ENCODE measurements at places on chromosomes 6 and 20.

DNA sequence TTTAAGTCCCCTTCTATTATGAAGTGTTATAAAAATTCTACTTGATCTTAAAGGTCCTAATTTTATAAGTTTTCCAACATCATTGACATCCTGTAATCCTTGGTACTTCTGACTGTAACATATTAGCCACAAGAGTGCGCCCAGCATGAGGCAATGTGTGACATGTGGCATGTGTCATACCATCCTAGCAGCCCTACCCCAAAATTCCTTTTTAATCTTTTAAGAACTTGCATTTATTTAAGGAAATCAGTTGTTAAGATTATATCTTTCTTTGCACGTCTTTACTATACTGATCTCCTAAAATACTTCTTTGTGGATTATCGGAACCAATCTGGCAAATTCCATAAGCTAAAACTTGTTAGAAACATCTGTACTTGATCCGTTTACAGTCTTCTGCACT is 167.1 kb upstream of the SLC24A3 start:
- no peak for DNase-seq

DNA sequence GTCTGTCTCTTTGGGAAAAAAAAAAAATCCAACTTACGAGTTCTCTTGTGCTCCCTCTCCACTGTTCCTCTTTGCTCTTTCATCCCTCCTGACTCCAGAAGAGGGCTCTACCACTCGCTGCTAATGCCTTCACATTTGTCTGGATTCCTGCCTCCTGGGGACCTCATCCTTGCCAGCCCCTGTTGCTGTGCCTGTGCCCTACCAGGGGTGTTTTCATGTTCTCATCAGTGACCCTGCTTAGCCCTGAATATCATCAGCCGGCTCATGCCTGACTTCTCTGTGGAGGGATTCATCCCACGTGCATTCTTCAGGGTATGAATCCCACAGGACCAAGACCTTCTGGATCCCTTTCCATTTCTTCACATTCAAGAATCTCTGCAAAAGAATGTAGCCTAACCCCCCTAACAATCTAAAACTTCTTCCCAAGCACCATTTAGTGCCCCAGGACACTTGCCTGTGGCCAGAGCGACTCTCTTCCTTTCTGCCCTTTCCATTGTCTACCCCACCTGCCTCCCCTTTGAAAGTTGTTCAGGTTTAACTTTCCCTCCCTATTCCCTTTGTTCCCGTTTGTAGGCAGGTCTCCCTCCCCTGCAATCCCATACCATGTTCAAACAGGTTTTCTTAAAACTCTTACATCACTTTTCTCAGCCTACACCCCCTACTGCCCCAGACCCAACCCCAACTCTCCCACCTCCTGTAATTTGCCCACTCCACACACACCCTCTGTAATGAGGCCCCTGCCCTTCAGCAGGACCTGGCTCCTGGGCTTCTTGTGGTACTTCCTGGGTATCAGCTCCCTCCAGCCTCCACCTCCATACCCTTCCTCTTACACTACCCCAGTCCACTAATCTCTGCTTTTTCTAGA is 50.2 kb downstream of the RREB1 start:
- no peak for DNase-seq

GRCh38 chr20:54069501-54069971 is 858 bp downstream of the BCAS1 start:
- DNase-seq: no peak

DNA sequence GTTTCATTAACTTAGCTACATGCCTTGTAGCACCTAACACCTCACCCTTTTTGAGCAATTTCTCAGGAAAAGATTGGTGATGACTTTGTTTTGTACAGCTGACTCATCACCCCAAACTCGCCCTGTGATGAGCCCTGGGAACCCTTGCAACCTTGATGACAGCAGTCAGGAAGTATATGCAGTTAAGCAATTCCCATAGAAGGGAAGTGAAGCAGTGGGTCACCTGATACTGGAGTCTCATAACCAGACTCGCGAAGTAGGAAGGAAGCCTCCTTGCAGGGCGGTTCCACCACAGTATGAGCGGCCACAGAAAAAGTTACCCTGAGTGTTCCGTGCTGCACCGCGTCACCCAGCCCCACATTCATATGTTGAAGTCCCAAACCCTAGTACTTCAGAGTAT is 82.0 kb upstream of the EDN1 start:
- DNase-seq: peak; percentile 47

- no peak for DNase-seq
Measured at GRCh38 chr6:136347847-136348246, 58.2 kb upstream of the BCLAF1 start.

DNA sequence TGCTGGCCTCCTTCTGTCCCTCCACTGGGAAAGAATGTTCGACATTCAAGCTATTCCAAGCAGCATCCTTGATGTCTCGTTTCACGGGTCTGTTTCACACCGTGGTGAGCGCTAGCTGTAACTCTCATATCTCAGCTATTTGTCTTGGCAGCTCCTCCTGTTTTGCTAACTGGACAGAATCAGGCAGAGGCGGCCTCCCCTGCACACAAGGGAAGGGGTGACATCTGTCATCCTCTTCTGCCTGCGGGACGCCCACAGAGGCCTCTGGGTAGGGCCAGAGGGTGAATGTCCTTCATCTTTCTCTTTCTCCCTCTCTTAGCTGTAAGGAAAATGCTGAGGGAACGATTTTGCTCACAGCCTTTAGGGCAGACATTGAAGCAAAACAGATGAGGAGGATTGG is 232.8 kb upstream of the GMDS start:
- no peak for DNase-seq

- peak; percentile 93 for DNase-seq
Measured at GRCh38 chr20:47357296-47358038, 968 bp upstream of the ZMYND8 start.

DNA sequence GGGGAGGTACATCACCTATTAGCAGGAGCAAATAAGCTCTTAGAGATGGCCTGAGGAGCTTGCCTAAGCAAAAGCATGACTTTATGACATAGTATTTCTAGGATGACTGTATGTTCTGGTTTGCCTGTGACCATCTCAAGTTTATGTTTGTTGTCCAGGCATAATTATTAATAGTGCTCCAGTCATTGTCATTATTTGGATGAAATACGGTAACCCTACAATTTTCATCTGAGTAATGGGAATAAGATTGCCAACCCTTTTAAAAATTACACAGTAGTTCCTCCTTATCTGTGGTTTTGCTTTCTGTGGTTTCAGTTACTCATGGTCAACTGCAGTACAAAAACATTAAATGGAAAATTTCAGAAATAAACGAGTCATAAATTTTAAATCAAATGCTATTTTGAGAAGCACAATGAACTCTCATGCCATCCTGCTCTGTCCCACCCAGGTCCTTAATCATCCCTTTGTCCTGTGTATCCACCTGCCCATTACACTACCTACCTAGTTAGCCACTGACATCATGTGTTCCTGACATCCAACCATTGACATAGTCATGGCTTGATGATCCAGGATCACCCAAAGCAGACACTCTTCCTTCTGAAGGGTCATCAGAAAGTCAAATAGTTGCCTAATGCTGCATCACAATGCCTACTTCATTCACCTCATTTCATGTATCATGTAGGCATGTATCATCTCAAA is 27.0 kb upstream of the TFB1M start:
- peak; percentile 81 for DNase-seq

DNA sequence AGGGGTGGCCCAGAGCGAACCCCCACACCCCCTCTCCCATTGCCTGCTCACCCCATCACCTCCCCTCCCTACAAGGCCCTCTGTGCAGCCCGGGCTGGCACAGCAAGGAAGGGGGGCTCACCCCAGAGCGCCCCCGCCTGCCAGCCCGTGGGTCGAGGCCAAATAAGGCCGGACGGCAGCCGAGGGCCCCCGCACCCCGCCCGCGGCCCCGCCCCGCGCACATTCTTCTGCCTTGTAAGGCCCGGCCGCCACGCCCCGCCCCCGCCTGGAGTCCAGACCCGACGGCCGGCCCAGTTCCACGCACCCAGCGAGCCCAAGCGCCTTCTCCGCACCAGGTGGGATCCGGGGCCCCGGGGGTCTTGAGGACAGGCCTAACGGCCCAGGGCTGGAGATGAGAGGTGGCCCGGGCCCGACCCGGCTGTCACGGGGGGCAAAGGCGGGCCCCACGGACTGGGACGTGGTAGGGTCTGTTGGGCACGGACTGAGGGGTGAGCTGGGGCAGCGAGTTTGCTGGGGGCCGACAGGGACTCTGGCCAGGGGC is at the start of gene MYL9:
Gene MYL9 (plus strand): TSS at position 293 of the 541 bp plus-strand sequence. CDS start 3,366 bp downstream, outside the sequence.
- DNase-seq: peak; percentile 34

GRCh38 chr20:24208652-24209051 is 220.1 kb upstream of the GGTLC1 start:
- no peak for DNase-seq

DNA sequence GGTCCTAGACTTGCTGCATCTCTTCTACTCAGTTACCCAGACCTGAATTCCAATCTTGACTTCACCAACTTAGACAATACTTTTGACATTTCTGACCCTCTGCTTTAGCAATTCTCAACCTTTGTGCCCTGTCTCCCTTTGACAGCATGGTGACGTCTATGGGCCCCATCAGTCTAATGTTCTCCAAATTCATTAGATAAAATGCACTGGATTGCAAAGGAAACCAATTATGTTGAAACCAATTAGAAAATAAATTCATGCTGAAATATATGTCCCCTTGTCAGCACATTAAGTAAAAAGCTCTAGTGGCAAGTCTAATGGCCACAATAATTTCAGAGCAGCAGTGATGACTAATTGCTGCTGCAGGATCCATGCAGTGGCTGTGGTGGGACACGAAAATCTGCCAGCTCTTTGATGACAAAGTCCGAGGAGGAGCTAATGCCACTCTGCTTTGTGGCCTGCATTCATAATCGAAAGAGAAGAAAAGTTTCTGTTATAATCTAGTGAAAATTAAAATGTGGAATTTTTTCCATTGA is 64.0 kb downstream of the BFSP1 start:
- DNase-seq: no peak

DNA sequence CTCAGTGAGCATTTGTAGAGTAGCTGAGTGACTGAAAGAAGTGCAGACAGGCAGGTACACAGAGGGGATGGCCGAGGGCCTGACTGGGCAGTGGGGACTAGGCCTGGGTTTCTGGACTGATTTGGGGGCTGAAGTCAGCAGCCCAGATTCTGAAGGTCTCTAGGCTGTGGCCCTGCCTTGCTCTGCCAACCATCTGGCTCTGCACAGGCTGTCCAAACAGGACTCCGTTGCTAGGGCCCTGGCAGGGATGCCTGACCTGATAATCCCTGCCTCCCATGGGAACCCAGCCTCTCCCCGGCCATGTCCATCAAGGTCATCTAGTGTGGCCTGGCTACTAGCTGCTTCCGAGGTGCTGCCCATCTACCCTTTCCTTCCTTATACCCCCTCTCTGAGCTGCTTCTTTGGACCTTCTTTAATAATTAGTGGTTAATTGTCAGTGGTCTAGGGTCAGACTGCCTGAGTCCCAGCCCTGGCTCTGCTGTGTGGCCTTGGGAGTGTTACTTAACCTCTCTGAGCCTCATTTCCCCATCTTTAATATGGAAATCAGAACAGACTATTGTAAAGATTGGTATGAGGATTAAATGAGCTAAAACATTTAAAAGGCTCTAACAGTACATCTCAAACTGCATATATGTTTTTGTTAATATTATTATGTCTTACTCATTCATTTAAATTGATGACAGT is 137.9 kb downstream of the VEGFA start:
- DNase-seq: no peak

- no peak for DNase-seq
Measured at GRCh38 chr6:18509871-18510643, 122.9 kb downstream of the RNF144B start.

DNA sequence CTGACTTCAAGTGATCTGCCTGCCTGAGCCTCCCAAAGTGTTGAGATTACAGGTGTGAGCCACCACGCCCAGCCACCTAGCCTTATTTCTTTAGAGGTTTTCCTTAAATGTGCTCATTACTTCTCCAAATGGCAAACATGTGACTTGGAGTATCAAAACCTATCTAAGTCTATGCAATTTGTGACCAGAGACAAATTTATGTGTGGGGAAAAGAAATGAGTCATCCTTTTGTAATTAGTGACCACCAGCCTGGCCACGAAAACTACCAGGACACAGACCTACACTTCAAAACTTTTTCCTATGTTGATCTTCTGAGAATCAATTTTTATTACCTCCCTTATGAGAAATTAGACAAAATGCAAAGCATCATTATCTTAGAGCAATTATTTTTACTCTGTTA is 64.6 kb upstream of the OGFRL1 start:
- peak; percentile 8 for DNase-seq

DNA sequence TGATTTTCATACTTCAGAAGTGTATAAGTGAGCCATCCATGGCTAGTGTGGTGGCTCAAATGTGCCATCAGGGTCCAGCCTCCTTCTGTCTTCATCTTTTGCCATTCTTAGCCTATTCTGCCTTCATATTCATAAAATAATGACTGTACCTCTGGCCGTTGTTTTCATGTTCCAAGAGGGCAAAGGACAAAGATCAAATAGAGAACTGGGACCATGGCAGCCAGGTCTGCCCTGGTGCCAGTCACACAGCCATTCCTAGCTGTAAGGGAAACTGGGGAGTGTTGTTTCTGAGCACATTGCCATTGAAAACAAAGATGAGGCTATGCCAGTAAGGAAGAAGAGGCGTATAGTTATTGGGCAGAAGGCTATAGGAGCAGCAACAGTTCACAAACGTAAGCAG is 518.6 kb downstream of the TFAP2B start:
- DNase-seq: no peak

- no peak for DNase-seq
Measured at GRCh38 chr20:21357844-21358243, 39.5 kb downstream of the NKX2-4 start.

- no peak for DNase-seq
Measured at GRCh38 chr6:152984513-152984872, 1.7 kb upstream of the FBXO5 start.
